ENCODE measurements at places on chromosomes 1 and 21.

GRCh38 chr21:31913182-31913608, 40.4 kb downstream of the HUNK start:
- no peak for DNase-seq

DNA sequence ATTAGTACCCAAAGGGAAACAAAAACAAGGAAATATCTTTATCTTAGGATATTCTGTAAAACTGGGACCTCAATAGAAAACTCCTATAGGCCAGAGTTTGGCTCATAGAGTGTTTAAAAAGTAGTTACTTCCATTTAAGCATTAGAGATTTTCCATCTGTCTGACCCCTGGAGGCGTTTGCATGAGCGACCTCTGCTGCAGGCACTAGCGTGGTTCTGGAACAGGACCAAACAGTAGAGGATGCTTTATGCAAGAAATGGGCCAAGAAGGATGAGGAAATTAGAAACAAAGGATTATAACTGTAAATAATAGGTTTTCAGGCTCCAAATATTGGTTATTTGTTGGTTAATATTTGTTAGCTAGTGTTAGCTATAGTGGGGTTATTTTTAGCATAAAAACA, 5.7 kb downstream of the ZBTB40 start:
- no peak for DNase-seq

- DNase-seq = no peak
These were observed 248.4 kb downstream of the TNR start for GRCh38 chr1:175494950-175495349.

DNA sequence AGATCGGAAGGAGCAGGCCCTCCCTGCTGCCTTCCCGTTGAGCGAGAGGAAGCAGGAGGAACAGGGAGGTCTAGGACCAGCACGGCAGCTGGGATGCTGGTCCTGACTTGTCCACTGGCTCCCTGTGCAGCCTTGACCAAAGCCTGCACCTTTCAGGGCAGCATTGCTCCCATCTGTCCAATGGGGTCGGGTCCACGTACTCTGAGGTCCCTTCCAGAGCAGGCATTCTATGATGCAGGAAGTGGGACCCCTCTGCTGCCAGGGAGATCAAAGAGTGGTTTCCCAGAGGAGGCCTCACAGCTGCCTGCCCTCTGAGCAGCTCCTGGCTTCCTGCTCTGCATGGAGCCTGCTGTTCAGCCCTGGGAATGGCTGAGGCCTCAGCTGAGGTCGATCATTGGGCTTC, 21.7 kb upstream of the ZNF362 start:
- DNase-seq = no peak

GRCh38 chr1:113617438-113618141, 141.7 kb downstream of the PHTF1 start:
- no peak for DNase-seq

- no peak for DNase-seq
These were observed 103.8 kb upstream of the ARHGEF16 start for GRCh38 chr1:3350506-3351261.

GRCh38 chr1:76690766-76691165, 176.5 kb upstream of the ST6GALNAC5 start:
- DNase-seq = no peak

Data from stimulated activated CD4-positive, alpha-beta T cell treated with anti-CD3 and anti-CD28 coated beads, Interleukin-12 subunit alpha, Interleukin-12 subunit beta, amount 100 ng/mL, for 4 hours (primary cell).